ENCODE measurements at places on chromosomes 16 and 17.

- DNase-seq = no peak
Observed at GRCh38 chr17:49249292-49249794, 18.8 kb upstream of the PHOSPHO1 start.

DNA sequence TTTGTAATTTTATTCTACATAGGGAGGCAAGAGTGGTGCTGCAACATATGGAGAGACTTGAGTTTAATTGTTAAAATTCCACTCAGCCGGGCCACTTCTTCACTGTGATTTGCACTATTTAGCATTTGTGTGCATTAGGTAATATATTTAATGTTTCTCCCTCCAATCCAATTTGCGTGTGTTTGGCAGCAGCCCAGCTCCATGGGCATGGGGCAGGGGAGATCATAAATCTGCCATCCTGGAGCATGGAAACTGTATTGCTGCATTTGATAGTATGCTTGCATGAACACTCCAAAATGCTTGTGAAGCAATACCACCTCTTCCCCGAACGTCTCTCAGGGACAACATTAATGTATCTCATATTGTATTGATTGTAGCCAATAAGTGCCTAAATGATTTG lies 339.1 kb upstream of the RBFOX1 start:
- DNase-seq = no peak

DNA sequence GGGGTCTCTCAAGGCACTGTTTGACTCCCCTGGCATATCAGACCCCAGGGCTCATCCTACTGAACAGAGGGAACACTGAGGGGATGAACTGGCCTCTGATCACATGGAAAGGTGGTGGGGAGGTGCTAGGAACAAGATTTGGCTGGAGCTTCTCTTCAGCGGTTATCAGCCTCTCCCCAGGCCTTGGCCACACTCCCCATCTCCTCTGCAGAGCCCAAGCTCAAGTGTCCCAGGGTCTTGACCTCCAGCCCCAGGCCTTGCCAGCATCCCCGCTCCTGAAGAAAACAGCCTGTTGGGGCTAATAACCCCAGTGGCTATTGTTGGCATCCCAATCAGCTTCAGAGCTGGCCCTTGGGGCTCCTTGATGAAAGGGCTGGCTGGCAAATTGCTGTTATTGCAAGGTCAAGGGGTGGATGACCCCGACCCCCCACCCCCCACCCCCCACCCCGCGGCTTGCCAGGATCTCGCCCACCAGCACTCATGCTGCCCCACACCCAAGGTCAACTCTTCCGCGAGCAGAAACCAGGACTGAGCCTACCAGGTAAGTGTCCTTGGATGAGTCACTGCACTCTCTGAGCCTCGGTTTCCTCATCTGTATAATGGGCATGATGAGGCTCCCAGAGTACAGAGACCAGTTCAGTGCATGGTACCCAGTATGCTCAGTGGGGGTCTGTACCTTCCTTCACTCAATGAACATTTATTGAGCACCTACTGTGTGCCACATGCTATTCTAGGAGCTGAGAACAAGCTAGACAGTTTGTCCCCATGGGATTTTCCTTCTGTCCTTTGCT lies 18.8 kb upstream of the FAM83G start:
- DNase-seq = no peak

- DNase-seq = no peak
Observed at GRCh38 chr16:24234737-24235136, 21.4 kb upstream of the CACNG3 start.

- DNase-seq = no peak
Observed at GRCh38 chr16:55964923-55965475, 89.8 kb upstream of the CES5A start.

GRCh38 chr17:9890124-9890523 lies 14.9 kb downstream of the RCVRN start:
- DNase-seq = no peak

- no peak for DNase-seq
Observed at GRCh38 chr17:78159575-78160158, 8.7 kb upstream of the SYNGR2 start.

DNA sequence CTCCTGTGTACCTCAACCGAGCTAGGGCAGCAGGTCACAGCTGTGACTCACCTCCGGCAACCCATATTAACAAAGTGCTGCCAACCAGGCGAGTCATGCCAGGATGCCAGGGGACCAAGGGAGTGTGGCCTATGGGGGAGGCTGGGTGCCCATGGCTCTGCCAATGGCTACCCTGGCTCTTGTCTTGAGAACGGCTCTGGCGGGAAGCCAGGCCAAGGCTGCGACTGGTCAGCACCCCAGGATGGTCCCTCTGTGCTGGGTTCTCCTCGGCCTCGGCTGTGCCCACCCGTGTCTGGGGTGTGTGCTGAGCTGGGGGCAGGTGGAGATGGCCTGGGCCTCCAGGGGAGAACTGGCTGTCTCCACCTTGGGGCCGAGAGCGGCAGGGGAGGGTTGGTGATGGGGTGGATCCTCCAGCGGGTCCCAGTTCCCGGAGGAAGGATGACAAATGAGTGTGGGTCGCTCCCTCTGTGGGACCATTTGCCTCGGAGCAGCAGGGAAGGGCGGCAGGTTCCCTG lies 75.8 kb downstream of the MRC2 start:
- DNase-seq = peak; percentile 3

DNA sequence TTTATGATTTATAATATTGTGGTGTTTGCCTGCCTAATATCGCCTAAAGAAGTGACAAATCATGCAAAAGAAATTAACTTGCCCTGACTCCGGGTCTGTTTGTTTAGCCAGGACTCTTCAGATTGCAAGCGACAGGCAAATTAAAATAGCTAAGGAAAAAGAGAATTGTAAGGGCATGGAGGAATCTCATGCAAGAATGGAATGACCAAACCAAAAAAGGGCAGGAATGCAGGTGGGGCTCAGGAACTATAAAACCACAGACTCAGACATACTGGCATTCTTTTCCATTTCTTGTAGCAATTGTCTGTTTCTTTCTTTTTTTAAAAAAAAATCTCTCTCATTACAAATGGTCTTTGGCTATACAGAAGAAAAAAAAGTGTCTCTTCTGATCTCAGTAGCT lies 188.1 kb upstream of the XYLT1 start:
- DNase-seq = no peak

GRCh38 chr16:85570213-85570734 lies 42.8 kb upstream of the GSE1 start:
- peak; percentile 31 for DNase-seq

DNA sequence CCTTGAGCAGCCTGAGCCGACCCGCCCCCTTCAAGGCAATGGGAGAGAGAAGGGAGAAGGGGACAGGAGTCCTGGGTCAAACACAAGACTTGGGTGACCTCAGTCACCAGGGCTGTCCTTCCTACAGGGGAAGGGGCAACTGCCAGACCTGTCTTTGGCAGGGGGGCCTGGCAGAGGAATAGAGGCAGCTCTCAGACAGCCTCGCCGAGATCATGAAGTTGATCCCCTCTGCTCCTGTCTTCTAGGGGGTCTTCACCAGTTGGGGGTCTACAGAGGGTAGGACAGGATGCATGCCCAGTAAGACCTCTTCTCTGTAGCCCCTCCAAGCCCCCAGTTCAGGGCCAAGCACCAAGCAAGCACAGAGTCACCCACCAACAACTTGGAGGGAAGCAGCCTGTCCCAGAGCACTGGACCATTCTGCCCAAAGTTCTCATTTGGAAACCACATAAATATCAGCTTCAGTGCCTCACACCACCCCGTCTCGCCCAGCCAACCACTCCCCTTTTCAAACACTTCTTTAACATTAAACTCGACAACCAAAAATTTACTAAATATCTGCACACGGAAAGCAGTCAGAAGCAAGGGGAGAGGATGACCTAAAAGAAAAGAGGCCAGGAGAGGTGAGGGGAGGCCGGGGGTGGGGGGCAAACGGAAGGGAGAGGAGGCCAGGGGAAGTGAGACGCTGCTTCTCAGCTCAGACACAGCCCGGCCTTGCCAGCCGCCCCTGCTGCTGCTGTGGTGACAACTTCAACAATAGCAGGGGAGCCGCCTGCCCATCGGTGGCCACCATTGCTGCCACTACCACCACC lies 7.7 kb downstream of the DOK4 start:
- DNase-seq = no peak

GRCh38 chr17:26818736-26819135 lies 475.2 kb upstream of the WSB1 start:
- DNase-seq = no peak

- peak; percentile 5 for DNase-seq
Observed at GRCh38 chr17:601244-601925, 113.3 kb downstream of the VPS53 start.

GRCh38 chr17:40328386-40328766 lies 19.4 kb downstream of the RARA start:
- DNase-seq = no peak

DNA sequence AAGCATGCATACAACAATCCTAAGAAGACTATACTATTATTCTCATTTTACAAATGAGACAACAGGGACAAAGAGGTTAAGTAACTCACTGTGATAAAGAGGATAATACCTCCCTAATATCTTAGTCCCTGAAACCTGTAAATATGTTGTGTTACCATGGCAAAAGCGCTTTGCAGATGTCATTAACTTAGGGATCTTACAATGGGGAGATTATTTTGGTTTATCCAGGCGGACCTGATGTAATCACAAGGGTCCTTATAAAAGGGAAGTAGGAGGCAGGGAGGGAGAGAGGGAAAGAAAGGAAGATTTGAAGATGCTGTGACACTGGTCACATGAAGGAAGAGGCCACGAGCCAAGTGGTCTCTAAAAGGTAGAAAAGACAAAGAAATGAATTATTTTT lies 164.7 kb downstream of the CNTNAP4 start:
- DNase-seq = no peak

DNA sequence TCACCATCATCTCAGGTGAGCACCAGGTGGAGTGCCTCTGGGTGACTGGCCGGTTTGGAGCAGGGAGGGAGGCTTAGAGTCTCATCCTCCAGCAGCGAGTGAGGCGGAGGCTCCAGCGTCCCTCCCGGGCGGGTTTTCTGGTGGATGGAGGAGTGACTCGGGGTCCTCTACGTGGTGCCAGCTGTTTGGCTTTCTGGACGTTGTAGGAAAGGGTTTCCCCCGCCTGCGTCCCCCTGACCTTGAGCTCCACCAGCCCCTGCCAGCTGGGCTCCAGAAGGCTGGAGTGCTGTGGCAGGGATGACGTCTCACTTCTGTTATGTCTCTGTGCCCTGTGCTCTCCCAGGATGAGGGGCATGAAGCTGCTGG lies 522 bp downstream of the DNASE1 start:
- no peak for DNase-seq

DNA sequence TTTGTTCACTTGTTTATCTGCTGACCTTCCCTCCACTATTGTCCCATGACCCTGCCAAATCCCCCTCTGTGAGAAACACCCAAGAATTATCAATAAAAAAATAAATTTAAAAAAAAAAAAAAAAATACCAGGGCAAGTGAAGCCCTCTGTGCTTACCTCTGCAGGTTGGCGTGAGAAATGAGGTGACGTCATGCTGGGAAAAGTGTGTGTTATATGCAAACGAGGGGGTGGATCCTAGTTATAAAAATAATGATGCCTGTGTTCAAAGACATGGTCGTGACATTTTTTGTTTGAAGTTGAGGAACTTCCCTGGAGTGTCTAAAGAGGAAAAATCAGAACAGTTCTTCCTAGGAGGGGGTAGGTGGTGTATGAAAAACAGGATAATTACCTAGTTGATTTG lies 20.2 kb downstream of the TMC7 start:
- no peak for DNase-seq

DNA sequence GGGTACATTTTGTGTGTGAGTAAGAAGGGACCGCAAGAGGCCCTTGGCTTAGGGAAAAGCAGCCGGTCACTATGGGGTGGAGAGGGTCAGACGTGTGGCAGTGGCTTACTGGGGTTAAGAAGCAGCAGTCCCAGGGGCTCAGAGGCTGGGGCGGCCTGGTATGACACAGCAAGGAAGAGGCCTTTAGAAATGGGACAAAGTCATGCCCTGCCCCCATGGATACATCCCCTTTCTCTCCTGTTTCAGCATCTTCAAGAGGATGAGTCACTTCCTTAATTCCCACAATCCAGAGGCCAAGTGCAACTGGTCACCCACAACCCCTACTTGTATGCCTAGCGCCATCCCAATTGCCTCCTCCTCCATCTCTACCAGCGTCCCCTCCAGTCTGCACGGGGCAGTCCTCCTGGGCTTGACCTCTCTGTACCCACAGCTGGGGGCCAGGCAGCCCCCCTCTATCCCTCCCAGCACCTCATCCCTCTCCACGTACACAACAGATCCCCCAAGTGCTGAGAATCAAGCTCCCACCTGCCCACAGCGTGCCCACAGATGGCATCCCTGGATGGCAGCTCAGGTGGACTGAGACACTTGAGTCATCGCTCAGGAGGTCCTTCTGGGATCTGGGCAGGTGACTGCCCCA lies 6.9 kb upstream of the EFTUD2 start:
- DNase-seq = no peak

- peak; percentile 3 for DNase-seq
Observed at GRCh38 chr16:71645450-71645849, 19.5 kb downstream of the MARVELD3 start.

- DNase-seq = no peak
Observed at GRCh38 chr17:21297597-21297996, 13.1 kb downstream of the MAP2K3 start.

DNA sequence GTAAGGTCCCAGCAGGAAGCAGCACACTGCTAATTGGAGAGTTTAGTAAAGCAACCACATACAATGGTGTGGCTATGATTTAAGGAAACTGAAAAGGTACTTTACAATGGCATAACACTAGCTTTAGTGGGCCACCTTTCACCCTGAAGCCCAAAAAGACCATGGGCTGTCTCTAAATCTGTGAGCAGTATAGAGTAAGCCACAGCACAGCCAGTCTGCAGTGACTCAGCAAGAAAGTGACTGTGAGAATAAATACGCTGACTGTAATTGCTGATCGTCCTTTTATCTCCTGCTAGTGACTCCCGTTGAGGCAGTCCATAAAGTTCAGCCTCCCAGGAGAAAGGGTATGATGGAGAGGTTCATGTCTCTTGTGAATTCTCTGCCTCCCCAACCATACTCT lies 679.8 kb upstream of the KIF2B start:
- DNase-seq = no peak

GRCh38 chr16:58466396-58466795 lies 33.5 kb upstream of the NDRG4 start:
- DNase-seq = no peak

- DNase-seq = peak; percentile 27
Observed at GRCh38 chr16:89330177-89330856, 112.8 kb downstream of the ZNF778 start.

- DNase-seq = no peak
Observed at GRCh38 chr16:23124315-23124714, 24.9 kb downstream of the USP31 start.

GRCh38 chr17:34797720-34798119 lies 163.5 kb downstream of the CCT6B start:
- peak; percentile 1 for DNase-seq

Measured in CD4-positive, alpha-beta T cell treated with Interleukin-1 beta for 1 hour (primary cell).